Endodermal cell (in vitro differentiated cells): ENCODE measurements at places on chromosomes 2 and 18.

DNA sequence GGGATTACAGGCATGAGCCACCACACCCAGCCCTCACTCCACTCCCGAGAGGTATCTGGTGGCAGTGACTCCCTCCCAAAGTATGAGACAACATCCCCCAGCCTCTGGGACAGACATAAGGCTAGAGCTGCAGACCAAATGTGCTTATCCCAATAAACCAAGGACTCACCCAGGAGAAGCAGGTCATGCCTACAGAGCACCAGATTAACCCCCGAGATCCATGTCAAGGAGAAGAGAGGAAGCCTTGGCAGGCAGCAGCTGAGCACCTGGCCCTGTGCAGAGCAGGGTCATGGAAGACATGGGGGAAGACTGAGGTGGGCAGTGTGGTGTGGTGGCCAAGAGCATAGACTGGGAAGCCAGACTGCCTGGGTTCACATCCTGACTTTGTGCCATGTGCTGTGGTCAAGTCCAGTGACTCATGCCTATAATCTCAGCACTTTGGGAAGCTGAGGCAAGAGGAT lies 7.2 kb downstream of the RAB11FIP5 start:
- no peak for DNase-seq

- no peak for DNase-seq
These were observed 27.9 kb downstream of the NOL10 start for GRCh38 chr2:10661846-10662245.

- DNase-seq, result no peak
These were observed 414.6 kb upstream of the TRIB2 start for GRCh38 chr2:12302140-12302539.

GRCh38 chr2:26556309-26557243 lies 78.7 kb upstream of the OTOF start:
- peak; percentile 30 for DNase-seq

GRCh38 chr2:111918383-111918806 lies 20.0 kb downstream of the MERTK start:
- no peak for DNase-seq
